ENCODE measurements at places on chromosomes 11 and 22. TPM values are rescaled to one million over a fixed set of nuclear protein-coding genes. Genes with fewer than 3 reads are reported as not detected.

The PAMR1 gene
- total RNA-seq: 5.4 TPM

- DNase-seq: no peak
Measured at GRCh38 chr11:36471577-36471976, 38.5 kb downstream of the TRAF6 start.

GRCh38 chr22:41341990-41342389 lies 39.8 kb upstream of the TEF start:
- no peak for DNase-seq

GRCh38 chr11:119223856-119224255 lies 17.7 kb downstream of the CBL start:
- DNase-seq: no peak

The TIGD3 gene
- total RNA-seq: not detected

The CARD16 gene
- total RNA-seq: 6.2 TPM

DNA sequence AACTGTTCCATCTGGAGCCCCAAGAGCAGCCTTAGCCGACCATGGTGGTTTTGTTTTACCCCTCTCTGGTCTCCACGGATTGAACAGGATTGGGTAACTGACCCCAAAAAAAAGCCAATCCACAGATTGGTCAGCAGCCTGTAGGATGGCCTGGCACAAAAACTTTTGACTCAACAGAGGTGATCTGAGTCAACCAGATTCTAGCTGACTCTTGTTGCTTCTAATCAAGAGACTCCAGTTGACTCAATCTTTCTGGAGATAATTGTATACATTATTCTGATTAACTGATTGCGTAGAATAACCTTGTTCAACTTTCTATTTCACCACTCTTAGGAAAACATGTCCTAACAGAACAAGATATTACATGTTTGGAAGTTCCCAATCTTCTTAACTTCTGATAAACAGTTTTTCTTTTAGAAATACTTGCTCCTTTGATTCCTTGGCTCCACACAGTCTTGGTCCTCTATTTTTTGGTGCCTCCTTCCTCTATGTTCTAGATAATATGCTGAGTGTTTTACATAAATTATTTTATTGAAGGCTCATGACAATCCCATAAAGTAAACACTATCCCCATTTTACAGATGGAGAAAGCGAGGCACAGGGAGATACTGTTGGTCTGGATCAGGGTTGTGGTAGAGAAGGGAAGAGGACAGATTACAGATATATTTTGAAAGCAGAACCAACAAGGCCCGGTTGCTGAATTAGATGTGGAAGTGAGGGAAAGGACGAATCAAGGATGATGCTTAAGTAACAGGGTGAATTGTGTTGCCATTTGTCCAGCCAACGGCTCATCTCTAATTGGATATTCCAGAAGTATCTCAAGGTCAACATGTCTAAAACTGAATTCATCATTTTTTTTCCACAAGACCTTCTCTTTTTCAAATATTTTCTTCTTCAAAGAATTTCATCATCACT lies 11.5 kb upstream of the ZC3H12C start:
- DNase-seq: no peak

DNA sequence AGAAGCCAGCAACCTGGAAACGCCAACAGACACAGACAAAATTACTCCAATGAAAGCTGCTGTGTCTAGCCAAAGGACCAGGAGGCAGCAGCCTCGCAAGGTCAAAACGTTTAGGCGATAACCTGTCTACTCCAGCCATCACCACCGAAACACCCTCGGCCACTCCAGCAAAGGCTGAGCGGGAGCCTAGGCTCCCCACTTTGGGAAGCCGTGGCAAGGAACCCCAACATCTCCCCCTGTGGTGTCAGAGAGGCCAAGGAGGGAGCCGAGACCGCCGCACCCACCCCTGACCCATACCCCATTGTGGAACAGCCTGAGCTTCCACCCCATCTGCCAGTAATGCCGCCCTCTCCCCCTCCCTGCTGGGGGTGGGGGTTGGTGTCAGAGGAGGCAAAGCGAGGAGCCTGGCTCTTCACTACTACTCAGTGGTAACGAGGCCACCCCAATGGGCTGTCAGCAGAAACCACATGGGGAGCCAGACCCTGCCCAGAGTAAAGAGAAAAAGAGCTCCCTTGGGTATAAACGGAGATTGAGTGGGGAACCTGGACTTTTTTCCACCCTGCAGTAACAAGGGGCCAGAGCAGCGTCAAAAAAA lies 33.9 kb upstream of the SEPTIN5 start:
- DNase-seq: no peak

DNA sequence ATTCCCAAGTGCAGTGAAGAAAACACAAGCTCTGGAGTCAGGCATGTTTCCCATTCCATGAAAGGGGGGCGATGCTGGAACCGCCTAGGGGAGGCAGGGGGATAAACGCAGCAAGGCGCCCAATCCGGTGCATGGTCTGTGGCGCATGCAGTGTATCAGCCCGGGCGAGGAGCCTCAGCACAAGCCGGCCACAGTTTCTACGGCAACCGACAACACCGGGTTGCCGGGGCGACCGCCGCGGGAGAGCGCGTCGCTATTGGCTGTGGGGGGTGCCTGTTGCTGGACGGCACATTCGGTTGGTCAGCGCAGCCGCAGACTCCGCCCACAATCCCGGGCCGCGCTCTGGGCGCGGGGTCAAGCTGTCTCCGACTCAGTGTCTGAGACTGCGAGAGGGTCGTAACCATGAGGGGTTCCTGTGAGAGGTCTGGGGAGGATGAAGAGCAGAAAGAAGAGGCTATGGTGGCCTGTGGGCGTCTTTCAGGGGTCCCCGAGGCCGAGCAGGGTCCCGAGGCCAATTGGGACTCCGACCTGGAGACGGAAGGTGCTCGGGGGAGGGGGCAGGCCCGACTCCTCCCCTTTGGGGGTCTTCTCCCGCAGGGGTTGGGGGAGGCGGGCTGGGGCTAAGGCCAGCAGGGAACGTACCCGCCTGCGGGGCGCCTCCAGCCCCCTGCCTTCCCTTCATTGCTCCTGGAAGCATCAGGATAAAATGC lies at the start of gene LRRC74B:
LRRC74B (plus strand) TSS at position 362 of the 710 bp plus-strand sequence; CDS start at position 403, 41 bp downstream.
- peak; percentile 93 for DNase-seq

- DNase-seq: no peak
Measured at GRCh38 chr11:128934351-128934750, 8.3 kb downstream of the TP53AIP1 start.

- peak; percentile 55 for DNase-seq
Measured at GRCh38 chr11:69657911-69658625, 17.1 kb downstream of the LTO1 start.

DNA sequence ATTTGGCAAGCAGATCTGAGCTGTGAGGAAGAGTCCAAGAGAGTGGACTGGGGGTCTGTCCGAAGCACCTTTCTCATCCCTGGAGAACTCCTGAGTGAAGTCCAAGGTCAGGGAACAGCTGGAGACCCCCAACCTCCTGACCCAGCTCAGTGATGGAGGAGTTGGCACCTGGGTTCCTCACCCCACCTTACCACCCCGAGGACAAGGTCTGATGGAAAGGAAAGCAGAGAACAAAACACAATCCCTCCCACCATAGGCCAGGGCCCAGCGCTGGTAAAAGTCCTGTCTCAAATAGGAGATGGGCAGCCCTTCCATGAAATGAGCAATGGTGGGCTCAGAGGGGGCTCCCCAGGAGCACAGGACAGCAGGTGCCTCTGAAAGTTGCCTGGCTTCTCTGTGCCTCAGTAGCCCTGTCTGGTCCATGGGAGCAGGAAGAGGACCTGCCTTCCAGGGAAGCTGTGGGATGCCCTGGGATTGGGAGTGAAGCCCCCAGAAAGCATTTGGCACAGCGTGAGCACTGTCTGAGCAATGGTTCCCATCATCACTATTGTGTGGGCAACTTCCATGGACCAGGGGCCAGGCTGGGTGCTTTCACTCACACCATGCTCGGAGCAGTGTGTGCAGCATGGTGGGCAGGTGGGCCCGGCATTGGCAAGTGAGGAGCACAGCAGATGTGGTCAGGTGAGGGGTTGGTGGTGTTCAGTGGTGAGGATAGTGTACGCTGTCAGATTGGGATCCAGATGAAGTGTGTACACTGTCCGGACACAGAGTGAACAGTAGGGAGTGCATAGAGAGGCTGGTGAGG lies 7.5 kb downstream of the TRIM29 start:
- DNase-seq: peak; percentile 36

DNA sequence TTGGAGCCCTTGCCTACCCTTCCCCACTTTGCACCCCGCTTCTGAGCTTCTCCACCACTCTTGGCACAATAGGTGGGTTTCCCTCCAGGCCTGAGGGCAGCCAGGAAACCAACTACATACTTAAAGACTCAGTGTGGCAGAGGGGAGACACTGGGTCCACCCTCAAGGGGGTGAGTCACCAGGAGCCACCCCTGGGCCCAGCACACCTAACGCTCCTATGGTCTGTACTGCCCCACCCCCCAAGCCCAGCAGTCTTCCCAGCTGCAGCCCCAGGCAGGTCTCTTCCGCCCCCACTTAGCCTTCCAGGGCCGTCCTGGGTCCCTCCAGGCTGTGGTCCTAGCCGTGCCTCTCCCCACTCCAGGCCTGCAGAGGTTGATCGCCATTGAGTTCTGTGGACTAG lies 3.2 kb upstream of the TMPRSS13 start:
- no peak for DNase-seq

- DNase-seq: no peak
Measured at GRCh38 chr22:40033586-40034380, 39.0 kb downstream of the FAM83F start.

DNA sequence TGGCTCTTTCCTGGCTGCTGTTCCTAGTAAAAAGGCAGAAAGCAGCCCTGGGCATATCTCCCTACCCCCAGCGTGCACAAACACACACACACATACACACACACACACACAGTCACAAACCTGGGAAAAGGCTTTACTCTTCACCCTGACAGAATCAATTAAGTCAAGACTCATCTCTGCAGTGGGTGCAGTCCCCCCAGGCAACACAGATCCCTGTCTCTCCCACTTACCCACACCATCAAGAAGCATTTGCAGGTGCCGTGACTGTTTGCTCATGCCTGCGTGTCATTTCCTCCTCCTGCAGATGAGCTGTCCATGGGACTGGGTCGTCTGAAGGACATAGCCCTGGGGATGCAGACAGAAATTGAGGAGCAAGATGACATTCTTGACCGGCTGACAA lies 28.6 kb downstream of the SNAP29 start:
- DNase-seq: no peak

The LRRC56 gene
- total RNA-seq: 0.32 TPM

DNA sequence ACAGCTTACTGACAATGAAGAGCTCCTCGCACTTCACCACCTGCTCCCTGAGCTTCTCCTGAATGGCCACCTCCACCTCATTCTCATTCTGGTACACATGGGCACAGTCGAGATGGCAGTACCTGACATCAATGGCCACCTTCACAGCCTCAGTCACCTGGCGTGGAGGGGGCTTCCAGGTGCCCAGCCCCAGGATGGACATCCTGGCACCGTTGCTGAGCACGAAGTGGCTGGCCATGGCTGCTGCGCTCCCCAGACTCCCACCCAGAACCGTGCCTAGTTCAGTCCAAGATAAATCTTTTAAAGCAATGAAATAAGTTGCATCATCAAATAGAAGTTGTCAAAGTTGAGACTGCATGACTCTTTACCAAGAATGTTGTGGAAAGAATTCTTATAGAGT lies 128.1 kb upstream of the SOX6 start:
- peak; percentile 20 for DNase-seq

DNA sequence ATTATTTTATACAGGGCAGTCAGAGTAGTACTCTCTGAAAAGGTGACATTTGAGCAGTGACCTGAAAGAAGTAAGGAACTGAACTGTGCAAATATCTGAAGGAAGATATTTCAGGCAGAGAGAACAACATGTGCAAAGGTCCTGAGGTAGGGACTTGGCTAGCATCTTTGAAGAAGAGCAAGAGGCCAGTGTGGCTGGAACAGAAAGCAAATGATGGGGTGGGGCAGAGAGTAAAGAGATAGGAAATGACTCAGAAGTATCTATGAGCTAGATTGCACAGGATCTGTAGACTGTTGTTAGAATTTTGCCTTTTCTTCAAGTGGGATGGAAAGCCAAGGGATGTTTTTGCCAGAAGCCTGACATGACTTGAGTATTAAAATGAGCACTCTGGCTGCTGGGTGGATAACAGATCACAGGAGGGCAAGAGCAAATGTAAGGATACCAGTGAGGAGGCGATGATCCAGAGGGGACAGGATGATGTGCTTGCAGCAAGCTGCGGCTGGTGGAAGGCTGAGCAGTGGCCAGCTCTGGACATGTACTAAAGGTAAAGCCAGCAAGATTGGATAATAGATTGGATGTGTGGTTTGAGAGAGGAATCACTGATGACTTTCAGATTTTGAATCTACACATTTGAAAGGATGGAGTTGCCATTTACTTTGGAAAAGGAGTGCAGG lies 33.2 kb upstream of the TTC12 start:
- DNase-seq: no peak

The KRTAP5-7 gene
- total RNA-seq: not detected

- peak; percentile 94 for DNase-seq
Measured at GRCh38 chr11:62556108-62556874, 9.7 kb upstream of the AHNAK start.

GRCh38 chr11:13109616-13110015 lies 100.5 kb downstream of the RASSF10 start:
- no peak for DNase-seq

GRCh38 chr11:61538636-61538961 lies 30.1 kb downstream of the LRRC10B start:
- no peak for DNase-seq

The TRIM48 gene
- total RNA-seq: not detected

The FHIP1B gene
- 13.6 TPM for total RNA-seq

- DNase-seq: no peak
Measured at GRCh38 chr22:47010211-47010610, 247.8 kb downstream of the TBC1D22A start.

The MPZL2 gene
- total RNA-seq: 14.2 TPM

The PGA5 gene
- total RNA-seq: not detected

DNA sequence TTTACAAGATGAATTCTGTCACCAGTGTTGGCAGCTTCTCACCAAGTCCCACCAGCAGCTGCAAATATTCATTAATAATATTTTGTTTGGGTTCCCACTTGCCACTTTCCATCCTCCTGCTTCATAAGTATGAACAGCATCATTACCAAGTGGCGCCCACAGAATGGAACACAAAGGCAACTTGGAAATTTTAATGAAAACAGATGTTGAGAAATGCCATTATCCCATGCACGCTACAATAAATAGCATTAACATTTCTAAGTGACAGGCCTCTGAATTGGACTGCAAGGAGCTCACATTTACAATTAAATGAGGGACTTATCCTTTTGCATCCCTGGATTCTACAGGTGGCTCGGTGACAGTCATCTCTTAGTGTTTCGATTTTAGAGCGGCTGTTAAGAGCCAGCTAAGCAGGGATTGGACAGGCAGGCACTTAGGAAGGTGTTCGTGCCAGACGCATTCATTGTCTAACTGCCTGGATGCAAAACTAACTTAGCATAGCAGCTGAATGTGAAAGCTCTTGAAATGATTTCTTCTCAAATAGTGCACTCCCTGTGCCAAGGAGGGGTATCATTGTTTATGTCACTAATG lies 170.3 kb downstream of the KIRREL3 start:
- DNase-seq: no peak

DNA sequence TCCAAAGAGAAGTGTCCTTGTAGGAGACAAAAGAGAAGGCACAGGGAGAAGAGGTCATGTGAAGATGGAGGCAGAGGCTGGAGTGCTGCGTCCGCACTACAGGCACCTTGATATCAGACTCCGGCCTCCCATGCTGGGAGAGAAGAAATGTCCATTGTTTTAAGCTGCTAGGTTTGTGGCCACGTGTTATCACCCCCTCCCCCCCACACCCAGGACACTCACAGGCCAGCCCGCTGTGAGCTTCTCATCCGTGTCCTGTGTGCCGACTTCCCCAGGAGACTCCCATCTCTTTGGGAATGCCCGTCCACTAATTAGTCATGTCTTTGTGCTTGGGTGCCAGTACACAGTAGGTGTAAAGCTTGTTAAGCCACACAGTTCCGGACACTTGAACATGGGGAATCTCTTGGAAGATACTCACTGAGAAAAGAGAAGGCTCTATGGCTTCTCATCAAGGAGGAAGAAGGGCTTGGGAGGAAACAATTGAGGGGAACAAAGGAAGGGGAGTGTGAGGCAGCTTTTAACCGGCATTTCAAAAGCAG lies 1234.7 kb downstream of the TBC1D22A start:
- DNase-seq: no peak

Measured in heart left ventricle (tissue), 16 donors.